ENCODE measurements at places on chromosomes 11 and 22.

DNA sequence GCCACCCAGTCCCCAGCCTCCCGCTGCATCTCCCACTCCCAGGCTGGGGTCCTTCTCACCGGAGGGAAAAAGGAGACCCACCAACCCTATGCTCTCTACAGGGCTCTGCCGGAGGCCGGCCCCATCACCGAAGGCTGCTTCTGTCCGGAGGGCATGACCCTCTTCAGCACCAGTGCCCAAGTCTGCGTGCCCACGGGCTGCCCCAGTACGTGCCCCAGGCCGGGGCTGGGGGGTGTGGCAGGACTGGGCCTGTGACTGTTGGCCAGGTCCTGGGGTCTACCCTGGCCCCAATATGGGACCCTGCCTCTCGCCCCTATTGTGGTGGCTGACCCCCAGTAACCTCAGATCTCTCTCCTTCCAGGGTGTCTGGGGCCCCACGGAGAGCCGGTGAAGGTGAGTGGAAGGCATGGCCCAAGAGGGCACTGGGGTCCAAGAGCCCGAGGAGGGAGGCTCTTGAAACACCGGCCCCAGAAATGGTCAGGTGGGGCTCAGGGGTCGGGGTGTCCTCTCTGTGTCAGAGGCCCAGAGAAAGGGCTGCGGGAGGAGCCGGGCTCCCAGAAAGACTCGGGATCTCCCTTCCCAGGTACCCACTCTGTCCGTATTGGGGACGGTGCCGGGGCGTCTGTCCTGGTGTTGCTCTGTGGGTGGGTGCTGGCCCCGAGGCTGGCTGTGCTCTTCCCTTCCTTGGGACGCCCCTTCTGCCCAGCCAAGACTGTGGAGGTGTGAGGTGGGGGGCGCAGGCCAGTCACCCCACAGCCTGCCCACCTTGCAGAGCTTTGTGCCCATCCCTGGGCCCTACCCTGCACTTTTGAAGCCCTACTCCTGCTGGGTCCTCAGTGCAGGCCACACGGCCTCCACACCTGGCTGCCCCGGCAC is 26.1 kb upstream of the MUC5B start:
- DNase-seq, result no peak

GRCh38 chr11:69009441-69010211 is 3.4 kb downstream of the MRGPRF start:
- no peak for DNase-seq

DNA sequence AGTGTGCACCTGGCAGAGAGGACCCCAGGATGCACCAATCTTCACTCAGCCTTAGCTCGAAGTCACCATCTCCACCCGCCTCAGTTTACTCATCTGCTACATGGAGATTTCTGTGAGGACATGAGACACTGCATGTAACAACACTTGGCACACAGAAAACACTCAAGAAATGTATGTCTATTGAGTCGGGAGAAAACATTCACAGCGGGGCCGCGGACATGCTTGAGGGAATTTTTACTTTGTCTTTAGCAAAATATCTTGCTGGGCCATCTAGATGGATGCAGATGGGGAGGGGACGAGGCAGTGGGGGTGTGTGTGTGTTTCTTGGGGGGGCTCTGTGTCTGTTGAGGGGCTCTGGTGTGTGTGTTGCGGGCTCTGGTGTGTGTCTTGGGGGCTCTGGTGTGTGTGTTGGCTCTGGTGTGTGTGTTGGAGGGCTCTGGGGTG is 28.4 kb upstream of the RFPL3 start:
- DNase-seq, result no peak

GRCh38 chr11:132258875-132259274 is 888.5 kb downstream of the NTM start:
- no peak for DNase-seq

- DNase-seq, result no peak
These were observed 101.7 kb upstream of the CD82 start for GRCh38 chr11:44463751-44464150.

Measured in hematopoietic multipotent progenitor cell treated with erythropoietin and hydrocortisone succinate and interleukin-3 and kit ligand, for 4 days (in vitro differentiated cells).